ENCODE measurements at places on chromosomes 2 and 18.

DNA sequence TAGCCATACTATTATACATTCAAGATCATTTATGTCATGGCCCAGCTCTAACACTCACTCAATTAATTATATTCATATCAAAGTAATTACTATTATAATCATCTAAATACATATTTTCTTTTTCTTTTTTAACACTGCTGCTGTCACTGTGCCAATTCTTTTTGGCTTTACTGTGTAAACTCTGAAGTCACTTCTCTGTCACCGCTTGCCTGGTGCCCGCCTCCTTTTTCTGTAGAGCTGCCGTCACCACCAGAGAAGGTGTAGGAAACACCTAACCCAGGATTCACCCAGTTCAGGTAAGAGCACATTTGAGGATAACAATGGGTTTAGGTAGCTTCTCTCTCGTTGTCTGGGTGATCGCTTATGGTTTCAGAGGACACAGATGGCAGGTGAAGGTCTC lies 93.3 kb downstream of the AOX1 start:
- no peak for DNase-seq

GRCh38 chr2:110832740-110833139 lies 100.4 kb downstream of the ACOXL start:
- no peak for DNase-seq

DNA sequence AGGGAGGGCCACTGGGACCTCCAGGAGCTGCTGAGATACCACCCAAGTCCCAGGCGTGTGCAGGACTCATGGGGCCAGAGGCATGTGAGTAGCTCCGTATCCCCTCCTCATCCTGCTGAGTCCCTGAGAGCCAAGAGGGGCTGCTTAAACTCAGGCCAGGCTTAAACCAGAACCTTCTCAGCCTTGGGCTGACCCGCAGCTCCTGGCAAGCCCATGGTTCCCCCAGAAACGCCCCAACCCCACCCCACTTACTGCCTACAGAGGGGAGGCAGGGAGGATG lies 2.5 kb upstream of the NMUR1 start:
- no peak for DNase-seq

GRCh38 chr2:15726321-15727057 lies 134.8 kb downstream of the DDX1 start:
- no peak for DNase-seq

- no peak for DNase-seq
Measured at GRCh38 chr18:13406736-13407135, 188.2 kb downstream of the LDLRAD4 start.

DNA sequence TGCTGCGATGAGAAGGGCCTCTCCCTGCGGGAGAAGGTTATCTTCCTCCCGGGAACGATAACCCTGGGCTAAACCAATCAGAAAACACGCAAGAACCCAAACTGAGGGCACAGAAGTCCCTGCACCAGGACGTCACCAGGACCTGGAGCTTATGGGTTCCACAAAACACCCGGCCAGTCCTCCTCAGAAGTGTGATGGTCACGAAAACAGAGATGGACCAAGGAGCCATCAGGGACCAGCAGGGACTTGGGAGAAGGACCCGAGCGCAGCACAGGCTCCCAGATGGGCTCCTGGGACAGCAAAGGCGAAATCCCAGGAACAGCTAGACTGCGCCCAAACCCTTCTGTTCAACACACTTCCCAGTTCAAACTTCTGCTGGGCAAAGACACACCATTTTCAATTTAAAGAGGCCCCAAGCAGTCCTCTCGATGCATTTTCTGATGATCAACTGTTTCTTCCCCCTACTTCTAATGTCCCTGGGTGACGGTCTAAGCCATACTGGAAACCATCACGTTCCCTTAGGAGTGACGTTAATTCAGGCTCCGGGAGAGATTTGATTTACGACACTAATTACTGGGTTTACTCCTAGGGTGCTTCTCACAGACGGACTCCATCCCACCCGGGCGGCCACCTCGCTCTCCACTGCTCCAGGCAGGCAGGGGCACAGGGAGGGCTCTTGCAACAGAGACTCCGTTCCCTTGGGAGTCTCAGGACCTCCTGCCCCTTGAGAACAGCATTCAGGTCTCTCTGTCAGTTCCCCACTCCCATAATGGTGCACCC lies 29.2 kb downstream of the ZNF516 start:
- no peak for DNase-seq

DNA sequence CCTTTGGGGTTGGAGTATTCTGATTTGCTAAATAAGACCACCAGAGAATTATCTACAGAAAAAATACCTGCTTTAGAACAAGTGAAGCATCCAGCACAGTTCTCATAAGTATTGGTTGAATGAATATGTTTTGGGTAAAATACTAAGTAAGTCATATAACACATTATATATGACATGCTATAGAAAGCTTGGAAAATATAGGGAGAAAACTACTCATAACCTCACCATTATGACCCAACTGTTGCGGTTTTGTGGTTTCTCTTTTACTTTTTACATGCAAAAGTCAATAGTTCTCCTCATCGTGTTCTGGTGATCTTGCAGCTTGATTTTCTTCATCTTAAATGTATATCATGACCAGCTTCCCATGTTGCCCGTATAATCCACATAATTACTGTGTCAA lies 66.2 kb downstream of the DIPK1C start:
- no peak for DNase-seq

DNA sequence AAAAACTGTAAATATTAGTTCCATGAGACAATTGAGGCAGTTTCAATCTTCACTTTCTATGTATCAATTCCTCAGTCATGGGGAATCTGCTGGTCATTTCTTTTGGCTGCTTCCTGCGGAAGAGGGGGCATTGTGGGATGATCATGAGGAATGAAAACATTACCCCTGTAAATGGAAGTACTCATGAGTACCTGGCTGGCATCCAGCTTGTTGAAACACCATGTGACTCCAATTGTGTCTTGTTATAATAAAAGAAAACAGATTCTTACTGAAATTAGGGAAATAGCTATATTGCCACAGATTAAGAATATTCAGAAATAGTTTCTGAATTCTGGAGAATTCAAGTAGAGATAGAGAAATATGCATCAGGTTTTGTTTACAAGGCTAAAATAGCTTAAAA lies 41.6 kb upstream of the GPR39 start:
- no peak for DNase-seq

DNA sequence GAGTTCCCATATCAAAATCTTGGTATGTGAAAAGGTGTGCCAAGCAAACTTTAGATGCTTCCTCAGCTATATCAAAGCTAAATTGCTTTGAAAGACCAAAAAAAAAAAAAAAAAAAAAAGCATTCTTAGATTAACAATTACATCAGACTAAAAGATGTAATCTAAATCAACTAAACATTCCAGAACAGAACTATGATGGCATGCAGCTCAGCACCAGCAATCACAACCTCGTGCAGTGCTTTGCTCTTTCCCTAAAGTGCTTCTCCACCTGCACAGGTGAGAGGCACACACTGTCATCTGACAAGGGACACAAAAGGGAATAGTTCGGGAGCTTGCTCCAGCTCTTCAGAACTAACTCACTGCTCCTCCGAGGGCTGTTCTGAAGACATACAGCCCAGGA lies 37.5 kb downstream of the ADAM17 start:
- no peak for DNase-seq

GRCh38 chr2:135454608-135455007 lies 76.4 kb downstream of the ZRANB3 start:
- no peak for DNase-seq

DNA sequence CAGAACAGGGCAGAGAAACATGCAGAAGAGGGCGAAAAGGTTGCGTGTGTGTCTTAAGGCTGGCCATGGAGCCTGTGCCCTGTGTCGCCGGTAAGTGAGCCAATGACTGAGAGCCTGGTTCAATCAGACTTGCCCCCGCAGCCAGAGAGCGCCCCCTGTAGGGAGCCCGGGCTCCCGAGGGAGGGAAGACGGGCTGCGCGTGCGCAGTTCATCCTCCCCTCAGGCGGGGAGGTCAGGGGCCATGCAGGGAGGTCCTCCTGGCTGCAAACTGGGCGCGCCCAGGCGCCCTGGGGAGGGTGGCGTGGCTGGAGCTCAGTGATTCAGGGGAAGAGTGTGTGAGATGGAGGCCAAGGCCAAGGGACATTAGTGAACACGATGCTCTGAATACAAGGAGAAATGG lies 276.6 kb downstream of the PHLPP1 start:
- DNase-seq, result no peak

- DNase-seq, result no peak
Measured at GRCh38 chr2:46512185-46512584, 32.8 kb downstream of the TMEM247 start.
